ENCODE measurements at places on chromosomes 1 and 21.

- DNase-seq = no peak
Measured at GRCh38 chr1:205547936-205548827, 43.7 kb downstream of the CDK18 start.

GRCh38 chr1:37127254-37127748 lies 93.0 kb upstream of the GRIK3 start:
- DNase-seq = no peak

- no peak for DNase-seq
Measured at GRCh38 chr1:90474731-90475130, 242.4 kb downstream of the BARHL2 start.

- DNase-seq = no peak
Measured at GRCh38 chr1:9755441-9755995, 68.2 kb downstream of the CLSTN1 start.

DNA sequence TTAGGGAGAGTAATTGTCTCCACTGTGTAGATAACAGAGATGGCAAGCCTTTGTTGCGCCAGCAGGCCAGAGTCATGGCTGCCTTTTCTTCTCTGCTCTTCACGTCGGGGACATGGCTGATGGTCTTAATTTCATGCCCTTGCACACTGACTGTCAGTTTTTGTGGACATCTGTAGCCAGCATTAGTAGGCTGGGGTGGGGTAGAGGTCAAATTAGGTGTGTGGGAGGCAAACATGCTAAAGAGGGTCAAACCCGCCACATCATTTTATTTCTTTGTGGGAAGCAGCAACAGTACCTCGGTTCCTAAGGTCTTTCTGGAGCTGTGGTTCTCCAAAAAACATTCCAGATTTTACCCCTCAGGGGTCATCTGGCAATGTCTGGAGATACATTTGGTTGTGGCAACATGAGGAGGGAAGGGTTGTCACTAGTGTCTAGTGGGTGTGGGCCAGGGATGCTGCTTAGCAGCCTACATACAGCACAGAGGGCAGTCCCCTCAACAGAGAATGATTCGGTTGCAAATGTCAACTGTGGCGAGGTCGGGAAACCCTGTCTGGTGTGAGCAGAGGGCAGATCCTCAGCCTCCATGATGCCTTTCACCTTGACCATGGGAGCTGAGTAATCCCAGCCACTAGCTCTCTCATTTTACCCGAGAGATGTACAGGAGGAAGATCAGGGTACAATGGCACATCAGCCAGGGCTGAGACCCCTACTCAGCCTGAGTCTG lies 14.7 kb downstream of the RUNX1 start:
- DNase-seq = no peak

- DNase-seq = no peak
Measured at GRCh38 chr1:11207898-11208611, 18.9 kb downstream of the ANGPTL7 start.

GRCh38 chr21:46189213-46189958 lies 5.1 kb upstream of the SPATC1L start:
- DNase-seq = peak; percentile 19

DNA sequence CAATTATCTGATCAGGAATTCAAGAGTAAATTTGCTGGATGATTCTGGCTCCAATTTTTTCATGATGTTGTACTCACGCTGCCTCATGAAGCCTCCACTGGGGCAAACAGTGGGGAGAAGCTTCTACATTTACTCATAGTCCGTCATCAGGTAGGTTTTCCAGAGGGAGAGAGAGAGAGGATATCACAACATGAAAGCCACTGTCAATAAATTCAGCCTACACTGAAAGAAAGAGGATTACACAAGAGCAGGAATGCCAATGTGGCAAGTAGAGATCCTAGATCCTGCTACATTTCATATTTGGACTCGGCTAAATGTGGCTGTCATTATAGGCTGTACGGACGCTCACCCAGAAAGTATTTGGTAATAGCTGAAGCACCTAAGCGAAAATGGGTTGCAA lies 819.9 kb downstream of the BRINP3 start:
- DNase-seq = no peak

GRCh38 chr1:88441022-88441421 lies 243.1 kb upstream of the PKN2 start:
- DNase-seq = no peak

DNA sequence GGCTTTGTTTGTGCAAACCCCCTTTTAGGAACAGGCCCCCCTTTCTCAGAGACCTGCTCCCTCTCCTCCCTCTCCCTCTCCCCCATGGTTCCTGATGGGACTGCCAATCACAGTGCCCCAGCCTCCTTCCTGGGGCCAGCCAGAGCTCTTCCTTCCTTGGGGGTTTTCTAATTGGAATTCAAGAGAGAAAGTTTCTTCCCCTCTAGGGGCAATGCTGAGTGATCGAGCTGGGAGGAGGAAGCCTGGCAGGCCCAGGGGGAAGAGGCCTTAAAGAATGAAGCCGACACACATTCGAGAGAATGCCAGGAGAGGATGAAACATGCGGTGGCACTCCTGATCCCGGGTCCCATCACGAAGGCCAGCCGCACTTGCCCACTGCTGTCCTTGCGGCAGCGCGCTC lies 21.3 kb upstream of the COL16A1 start:
- DNase-seq = no peak

GRCh38 chr1:30735124-30735523 lies 11.7 kb upstream of the MATN1 start:
- no peak for DNase-seq

DNA sequence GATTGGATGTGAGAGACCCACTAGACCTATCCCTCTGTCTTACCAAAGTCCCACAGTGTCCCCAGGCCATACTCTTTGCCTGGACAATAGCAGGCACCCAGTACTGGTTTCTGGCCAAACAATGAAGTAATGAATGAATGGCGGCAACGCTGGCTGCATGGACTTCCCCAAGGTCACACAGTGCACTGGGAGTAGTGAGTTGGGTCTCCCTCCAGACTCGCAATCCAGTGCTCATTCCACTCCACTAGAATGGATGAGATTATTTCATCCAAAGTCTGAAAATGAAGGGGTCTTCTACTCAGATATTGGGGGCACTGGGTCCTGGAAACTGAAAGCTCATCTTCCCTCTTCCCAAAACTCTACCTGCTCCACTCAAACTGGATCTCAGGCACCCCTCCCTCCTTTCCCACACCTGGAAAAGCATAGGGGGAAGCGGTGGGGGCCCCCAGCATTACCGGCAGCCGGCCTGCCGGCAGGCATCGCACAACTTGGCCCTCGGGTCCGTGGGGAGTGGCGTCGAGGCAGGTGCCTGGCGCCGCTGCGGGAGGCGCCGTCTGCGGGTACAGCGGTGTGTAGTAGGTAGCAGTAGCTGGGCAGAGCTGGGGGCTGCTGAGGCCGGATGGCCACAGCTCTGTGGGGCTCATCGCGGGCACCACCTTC lies 816 bp downstream of the E2F2 start:
- no peak for DNase-seq

DNA sequence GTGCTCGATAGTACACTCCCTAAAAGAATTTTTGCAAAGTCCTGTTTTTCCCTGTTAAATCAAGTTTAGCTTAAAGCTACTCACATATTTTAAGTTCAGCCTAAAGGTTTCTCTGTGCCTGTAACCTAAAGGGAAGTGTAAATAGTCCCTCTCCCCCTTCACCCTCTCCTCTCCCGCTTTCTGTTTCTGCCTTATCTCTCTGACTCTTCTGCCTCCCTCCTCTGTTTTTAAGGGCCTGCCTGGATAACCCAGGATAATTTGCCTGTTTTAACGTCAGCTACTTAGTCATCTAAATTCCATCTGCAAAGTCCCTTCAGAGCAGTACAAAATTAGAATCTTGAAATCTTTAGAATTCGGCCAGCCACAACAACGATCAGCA lies 92.6 kb downstream of the NID1 start:
- DNase-seq = peak; percentile 65

GRCh38 chr1:210800756-210801155 lies 333.2 kb downstream of the KCNH1 start:
- peak; percentile 1 for DNase-seq

- no peak for DNase-seq
Measured at GRCh38 chr1:216807696-216808095, 84.5 kb upstream of the ESRRG start.

DNA sequence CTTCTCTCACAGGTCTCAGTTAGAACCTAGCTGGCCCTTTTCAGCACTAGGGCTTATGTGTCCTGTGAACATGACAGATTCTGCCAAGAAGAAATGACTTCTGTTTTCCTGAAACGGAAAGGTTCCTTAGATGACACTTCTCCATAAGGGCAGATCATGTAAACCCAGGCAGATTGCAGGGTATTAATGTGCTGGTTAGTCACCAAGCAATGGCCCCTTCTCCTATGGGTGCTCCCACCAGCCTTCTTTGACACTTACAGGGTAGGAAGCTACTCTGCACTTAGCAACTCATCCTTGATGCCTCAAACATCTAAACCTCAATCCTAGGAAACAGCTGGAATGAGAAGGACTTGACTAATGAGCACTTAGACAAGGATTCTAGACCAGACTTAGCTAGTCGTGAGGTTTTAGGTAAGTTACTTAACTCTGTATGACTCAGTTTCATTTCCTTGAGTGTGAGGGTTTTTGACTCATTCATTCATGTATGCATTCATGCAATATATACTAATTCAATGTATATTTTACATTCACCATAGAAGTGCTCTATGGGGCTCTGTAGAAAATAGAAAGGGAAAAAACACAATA lies 74.1 kb upstream of the PLXNA2 start:
- DNase-seq = no peak

DNA sequence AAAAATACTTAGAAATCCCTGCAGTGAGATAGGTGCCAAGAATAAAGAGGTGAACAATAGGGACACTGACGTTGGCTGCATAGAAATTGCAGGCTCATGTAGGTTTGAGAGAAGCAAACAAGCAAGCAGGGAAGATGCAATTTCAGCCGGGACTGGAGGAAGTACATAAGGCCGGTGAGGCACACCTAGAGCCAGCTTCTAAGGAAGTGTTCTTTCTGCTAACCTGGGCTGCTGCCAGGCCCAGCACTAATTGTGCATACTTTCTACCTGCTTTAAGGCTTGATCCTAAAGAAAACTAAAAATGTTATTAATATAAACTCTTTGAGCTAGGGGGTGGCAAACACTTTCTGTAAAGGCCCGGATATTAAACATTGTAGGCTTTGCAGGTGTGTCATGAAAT lies 71.0 kb downstream of the LMO4 start:
- DNase-seq = no peak

DNA sequence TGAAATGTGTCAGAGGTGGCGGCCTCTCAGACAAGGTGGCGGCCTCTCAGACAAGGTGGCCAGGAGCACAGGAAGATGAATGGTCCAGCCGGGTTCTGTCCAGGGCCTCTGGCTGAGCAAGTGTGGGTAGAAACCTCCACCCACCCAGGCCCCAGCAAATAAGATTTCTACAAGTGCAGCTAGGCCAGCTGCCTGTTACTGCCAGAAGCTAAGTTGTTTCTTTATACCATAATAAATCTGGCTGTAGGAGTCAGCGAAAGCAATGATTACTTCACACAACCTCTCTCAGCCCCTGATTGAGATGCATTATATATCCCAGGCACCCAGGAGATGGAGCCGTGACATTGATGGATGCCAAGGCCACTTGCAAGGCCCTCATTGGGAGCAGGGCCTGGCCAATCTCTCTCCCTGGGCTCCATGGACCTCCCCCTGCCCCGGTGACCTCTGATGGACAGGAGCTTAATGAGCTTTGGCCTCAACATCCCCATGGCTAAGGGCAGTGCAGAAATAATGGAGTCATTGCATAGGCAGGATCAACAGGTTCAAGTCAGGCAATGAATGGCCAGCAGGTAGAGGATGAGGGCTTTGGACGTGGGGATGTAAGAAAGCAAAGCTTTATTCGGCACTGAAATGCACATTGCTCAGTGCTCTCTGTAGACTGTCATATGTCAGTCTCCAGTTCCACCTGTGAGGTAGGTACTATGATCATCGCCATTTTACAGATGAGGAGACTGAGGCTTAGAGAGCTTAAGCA lies 92.9 kb downstream of the PTPRU start:
- no peak for DNase-seq

- DNase-seq = no peak
Measured at GRCh38 chr1:53731779-53732305, 7.1 kb downstream of the GLIS1 start.

DNA sequence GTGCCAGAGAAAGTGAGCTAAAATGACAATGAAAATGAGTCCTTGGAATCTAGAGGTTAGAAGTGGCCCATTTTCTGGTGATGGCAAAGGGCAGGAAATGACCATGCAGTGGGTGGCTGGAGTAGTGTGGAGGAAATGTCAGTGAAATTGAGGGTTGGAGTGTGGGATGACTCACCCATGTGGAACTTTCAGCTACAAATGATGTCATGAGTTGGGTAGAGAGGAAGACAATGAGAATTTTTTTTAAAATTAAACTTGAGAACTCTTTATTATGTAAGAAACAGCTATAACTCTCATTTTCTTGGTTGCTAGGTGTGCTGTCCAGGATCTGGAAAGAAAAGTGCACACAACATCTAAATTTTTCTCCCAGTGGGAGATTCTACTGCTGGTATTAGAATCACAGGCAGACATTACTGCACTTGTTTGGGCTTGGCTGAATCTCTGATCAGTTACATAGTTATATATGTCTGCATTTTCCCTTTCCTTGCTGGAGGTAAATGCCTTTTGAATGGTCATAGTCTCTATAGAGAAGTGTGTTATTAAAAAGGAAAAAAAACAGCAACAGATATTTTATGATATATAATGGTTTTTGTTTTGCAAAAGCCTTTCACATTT lies 56.8 kb upstream of the GNG12 start:
- peak; percentile 69 for DNase-seq

- no peak for DNase-seq
Measured at GRCh38 chr21:20802201-20802600, 196.0 kb upstream of the NCAM2 start.

DNA sequence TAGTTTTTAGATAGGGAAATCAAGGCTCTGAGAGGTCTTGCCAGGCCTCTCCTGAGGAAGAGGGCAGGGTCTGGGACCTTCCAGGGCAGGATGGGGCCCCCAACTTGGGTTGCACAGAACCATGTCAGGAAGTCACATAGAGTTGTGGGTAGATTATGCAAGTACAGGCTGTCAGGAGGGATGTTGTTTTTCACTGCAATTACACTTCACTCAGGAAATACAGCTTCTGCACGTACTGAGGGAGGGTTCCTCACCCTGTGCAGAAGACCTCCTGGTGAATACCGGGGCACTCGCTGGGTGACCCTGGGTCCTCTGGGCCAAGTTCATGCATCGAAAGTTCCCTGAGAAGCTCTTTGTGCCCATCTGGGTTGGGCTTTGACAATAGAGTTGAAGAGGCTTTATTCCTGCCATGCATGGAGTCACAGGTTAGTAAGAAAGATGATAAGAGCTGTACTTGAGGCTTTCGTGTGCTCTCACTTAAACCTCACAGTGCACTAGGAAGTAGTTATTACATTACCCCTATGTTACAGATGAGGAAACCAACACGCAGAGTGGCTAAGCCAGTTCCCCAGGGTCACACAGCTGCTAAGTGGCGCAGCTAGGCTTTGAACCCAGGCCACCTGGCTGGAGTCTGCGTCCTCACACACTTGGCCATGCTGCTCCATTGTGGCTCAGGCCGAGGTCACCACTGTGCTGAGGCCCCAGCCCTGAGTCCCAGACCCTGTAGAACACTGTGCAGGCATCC lies 16.2 kb upstream of the TNFRSF1B start:
- DNase-seq = no peak

Measured in GM04504 (cell line).